NCI-H1436 treated with DMSO at 0.1 percent for 48 hours (cell line): ENCODE measurements at places on chromosomes 6 and 20.

GRCh38 chr20:31602779-31603441, 2.2 kb upstream of the ID1 start:
- no peak for DNase-seq

DNA sequence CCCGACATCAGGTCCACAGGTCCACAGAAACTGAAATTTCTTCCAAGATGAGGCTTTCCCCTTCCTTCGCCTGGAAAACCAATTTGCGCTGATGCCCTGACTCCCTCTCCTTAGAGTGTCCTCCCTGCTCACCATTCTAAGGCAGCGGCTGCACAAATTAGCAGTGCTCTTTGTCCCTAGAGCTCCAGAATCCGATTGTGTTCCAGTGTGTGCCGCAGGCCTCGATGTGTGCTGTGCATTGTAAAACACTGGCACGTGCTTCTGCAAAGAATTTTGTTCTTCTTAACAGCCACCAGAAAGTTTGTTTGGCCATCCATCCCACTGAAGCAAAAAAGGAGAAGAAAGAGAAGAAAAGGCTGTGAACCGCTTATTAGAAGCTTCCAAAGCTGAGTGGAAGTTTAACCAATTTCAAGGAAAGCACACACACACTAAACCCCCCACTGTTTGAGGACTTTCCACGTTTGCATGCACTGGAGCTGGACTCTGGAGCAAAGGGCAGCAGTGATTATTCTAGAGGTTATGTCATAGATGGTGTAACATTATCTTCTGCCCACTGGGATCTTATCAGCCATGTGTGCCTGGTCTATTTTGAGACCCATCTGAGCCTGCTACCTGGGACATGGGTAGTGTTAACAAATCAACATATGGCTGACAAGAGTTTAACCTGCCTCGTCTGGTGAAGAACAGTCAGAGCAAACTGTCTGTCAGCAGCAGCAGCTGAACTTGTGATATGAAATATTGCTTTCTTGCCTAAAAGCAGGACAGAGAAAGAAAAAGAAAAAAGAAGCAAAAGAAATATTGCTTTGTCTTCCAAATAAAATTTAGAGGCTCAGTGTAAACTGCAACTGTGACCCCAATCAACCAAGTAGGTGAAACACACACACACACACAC, 64.9 kb upstream of the RREB1 start:
- no peak for DNase-seq

GRCh38 chr20:23112595-23112994, 26.5 kb upstream of the CD93 start:
- DNase-seq = no peak

- no peak for DNase-seq
Observed at GRCh38 chr6:89475634-89476033, 42.7 kb downstream of the ANKRD6 start.

DNA sequence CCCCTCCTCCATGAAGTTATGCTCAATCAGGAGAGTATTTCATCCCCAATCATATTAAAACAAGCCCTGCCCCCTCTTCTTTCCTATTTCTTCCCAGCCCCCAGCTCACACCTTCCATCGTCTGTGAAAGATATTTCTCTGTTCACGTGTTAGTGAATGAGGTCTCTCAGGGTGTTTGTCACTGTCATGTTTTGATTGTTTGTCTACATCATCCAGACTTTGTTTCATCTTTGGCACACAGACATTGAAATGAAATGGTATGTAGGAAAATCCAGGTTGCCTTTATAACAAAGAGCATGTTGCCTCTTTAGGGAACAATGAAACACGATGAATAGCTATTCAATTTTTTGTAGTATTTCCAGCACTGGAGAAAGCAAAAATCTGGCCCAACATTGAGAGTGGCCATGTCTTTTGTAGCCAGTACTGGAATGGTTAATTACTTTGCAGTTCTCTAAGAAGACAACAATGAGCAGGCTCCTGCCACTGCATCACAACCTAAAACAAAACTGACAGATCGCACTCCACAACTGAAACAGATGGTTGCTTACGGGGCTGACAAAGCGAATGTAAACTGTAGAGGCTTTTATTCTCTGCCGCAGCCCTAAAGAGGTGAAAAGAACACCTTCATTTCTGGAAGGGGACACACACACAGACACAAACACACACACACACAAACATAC, 543.6 kb upstream of the CITED2 start:
- no peak for DNase-seq

- no peak for DNase-seq
Observed at GRCh38 chr20:42212391-42212790, 594.2 kb upstream of the CHD6 start.

- no peak for DNase-seq
Observed at GRCh38 chr20:57698867-57699275, 10.9 kb downstream of the PMEPA1 start.

GRCh38 chr6:34056305-34057108, 89.4 kb downstream of the GRM4 start:
- DNase-seq = no peak

DNA sequence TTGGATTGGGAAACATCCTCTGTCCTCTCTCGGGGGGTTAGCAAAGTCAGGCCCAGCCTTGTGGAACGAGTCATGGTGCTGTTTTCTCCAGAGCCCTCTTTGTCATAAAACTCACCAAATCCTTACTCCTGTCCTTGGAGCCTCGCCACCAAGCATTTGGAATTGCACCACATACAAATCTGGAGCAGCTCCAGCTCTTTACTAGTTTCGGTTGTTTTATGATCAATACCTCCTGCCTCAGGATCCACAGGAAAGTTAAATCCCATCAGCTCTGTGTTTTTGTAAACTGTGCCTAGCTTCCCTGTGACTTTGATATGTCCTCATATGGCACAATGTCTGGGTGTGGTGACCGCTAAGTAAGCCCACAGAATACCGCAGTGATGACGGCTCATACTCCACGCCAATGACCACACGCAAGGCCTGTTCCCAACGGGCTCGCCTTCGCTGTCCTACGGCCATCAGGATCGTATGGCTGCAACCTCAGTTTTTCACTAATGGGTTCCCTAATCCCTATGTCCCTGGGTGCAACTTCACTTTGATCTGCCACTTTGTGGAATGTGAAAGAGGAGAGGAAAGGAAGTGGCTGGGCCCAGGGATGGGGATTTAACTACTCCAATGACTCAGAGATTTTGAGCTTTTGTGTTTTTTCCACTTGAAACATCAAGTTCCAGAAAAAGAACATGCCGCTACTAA, 111.3 kb upstream of the FOXQ1 start:
- no peak for DNase-seq

DNA sequence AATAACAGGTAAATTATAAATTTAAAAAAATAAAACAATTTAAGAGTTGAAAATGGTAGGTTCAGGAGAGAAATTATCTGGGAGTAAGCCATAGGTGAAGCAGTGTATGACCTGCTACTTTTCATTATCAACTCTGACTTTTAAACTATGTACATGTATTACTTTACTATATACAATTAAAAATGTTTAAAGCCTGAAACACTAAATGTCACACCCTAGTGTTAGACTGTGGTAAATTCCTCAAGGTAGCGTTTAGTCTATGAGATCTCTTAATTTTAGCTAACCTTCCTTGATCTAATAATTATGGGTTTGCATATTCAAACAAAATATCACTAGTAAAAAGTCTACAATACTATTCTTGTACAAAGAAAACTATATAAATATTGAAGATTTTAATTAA, 22.3 kb upstream of the TBC1D32 start:
- DNase-seq = no peak

DNA sequence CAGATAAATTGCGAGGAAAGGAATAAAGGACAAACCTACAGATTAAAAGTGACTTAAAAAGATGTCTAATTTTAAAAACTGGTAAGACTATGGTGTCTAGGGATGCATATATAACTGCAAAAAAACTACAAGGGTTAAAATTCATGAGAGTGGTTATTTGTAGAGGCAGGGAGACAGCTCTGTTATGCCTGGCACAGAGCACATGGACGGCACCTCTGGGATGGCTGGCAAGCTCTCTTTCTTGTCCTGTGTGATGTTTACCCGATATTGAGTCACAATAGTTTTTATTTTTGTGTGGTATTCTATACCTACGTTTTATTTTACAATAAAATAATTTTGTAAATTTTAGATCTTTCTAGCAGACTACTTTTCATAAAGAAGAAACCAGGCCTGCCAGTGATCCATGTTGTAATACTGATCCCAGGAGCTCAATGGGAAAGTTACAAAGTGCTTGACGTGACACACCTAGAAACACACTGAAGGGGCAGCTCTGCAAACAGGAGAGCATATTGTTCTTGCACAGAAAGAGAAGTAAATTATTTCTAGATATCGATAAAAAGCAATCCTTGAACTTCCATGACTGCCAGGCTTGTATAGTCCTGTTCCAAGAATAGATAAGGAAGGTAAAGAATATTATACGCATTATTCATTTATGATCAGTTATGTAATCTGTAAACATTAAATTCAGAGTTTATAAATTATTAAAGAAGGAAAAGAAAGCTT, 290.0 kb downstream of the PTPRK start:
- no peak for DNase-seq

GRCh38 chr6:15709651-15710269, 46.9 kb upstream of the DTNBP1 start:
- DNase-seq = no peak

DNA sequence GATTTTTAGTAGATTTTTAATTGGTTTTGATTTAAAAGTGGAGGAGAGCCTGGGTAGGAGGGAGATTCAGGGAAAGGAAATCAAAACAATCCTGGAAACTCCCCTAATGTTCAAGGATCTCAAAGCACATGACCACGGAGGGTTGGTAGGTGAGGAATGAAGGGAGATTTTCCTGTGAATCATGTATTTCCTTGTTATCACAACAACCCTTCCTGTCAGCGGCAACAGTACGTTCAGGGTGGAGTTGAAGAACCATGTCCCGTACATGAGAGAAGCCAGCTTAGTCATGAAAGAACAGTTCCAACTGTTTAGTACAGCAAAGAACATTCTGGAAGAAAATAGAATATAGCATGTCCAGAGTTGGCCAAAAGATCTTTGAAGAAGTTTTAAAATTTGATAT, 79.4 kb upstream of the SCAF8 start:
- no peak for DNase-seq

DNA sequence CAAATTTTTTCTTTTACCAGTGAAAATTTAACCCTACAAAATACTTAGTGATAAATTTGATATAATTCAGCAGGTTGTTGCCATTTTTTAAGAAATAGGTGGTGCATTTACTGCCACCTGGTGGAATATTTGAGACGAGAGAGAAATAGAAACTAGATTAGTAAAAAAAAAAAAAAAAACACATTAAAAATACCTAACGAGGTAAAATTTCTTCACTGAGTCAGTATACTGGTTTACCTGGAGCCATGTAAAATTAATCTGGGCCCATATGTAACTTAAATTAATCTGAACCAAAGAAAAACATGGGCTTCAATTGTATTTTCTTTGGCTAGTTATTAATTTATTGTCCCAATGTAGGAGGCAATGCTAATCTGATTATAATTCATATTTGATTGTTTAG, 520.8 kb downstream of the EPM2A start:
- DNase-seq = no peak

DNA sequence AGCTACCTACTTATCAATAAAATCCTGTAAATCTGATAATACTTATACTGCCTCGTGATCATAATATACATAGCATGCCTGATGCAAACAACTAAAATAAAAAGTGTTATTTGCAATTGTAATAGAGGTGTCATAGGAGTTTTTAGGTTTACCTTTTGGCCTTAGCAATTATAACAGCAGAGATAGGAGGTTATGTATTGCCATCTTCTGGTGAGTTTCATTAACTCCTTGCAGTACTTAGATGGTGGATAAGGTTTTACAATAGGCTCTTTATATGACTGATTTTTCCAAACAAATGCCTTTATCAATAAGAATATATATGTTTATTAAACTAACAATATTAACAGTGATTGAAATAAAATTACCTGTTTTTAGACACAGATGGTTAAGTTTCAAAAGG, 27.8 kb upstream of the MYCT1 start:
- DNase-seq = no peak

- DNase-seq = no peak
Observed at GRCh38 chr20:38135271-38135650, 29.8 kb downstream of the TGM2 start.

- no peak for DNase-seq
Observed at GRCh38 chr6:116307001-116307400, 27.3 kb upstream of the TSPYL1 start.

DNA sequence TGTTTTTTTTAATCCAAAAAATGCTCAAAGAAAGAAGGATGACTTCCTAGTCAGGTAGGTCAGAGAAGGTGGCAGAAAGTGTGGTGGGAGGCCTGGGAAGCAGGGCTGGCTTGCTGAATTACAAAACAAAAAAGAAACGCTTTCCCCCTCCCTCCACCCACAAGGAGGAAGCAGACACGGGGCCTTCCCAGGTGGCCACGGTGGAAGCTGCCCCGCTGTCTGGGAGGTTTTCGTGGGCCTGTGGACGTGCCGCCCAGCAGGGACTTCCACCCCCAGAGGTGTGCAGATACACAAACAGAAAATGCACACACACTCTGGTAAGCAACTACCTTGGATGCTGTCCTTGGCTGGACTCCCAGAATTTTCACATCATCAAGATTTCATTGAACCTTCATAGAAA, 198.2 kb upstream of the CDH4 start:
- DNase-seq = no peak

DNA sequence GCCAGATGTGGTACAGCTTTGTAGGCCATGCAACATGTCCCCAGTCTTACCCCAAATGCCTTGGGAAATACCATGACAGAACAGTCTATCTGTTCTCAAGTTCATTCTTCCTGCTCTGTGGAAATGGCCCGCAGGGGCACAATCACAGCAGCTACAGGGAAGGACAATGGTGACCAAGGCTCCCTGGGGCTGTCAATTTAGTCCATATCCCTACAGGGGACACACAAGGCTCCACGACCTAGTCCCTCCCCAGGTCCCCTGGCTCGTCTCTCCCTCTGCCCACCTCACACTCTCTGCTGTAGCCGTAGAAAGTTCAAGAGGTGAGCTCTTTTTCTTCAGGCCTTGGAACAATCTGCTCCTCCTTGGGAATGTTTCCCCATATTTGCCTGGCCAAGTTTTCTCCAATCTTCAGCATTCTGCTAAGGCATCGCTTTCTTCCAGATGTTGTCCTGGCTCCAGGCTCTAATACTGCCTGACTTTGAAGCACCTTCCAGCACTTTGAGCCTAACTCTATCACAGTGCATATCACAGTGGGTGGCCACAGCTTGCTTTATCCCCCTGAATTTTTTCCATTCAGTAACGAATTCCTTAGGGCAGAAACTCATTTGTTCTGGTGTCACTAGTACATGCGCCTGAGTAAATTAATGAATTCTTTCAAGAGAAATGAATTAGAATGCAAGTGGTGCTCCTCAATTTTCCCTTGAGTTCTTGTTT, 92.6 kb downstream of the MAP3K7 start:
- DNase-seq = no peak

- no peak for DNase-seq
Observed at GRCh38 chr20:43415661-43416430, 41.9 kb upstream of the SRSF6 start.

GRCh38 chr20:46799781-46800408, 90.4 kb downstream of the SLC2A10 start:
- DNase-seq = no peak

DNA sequence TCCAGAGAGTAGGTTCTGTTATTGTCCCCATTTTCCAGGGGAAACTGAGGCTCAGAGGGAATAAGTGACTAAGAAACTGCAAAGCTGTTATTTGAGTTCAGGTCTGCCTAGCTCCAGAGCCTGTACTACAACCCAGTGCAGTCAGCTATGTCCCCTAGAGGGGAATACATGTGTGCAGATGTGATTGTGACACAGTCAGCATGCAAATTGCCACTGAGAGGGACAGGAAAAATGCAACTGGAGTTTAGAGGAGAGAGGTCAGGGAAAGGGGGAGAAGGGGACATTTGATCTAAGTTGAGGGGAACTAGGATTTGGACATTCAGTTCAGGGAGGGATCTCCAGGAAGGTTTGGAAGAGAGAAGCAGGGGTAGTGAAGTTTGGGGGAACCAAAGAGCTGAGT, 38.6 kb upstream of the EPB41L1 start:
- no peak for DNase-seq

- no peak for DNase-seq
Observed at GRCh38 chr6:25312703-25313102, 33.5 kb downstream of the CARMIL1 start.
